CD4-positive, alpha-beta T cell (primary cell): ENCODE measurements at places on chromosomes 2 and 18.

GRCh38 chr2:2568411-2568810 is 237.3 kb upstream of the MYT1L start:
- DNase-seq, result no peak

DNA sequence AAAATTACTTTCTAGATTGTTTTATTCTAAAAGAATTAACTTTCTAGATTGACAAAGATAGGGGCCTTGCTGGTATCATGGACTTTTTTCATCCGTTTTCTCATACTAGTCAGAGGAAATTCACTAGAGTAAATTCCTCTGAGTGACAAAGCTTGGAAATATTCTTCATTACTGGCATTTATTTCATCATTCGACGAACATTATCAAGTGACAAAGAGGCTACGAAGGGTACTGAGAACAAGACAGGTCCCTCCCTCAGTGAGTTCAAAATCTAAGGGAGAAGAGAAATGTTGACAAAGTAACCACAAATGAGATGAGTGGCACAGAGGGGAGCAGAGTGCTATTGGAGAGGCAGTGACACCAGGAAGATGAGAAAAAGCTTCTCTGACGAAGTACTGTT is 4.3 kb downstream of the EPG5 start:
- peak; percentile 28 for DNase-seq

- no peak for DNase-seq
Observed at GRCh38 chr2:16566701-16567100, 98.9 kb downstream of the CYRIA start.

GRCh38 chr2:175766880-175767279 is 235.2 kb downstream of the LNPK start:
- no peak for DNase-seq

- DNase-seq, result peak; percentile 40
Observed at GRCh38 chr18:12658426-12659138, 675 bp upstream of the SPIRE1 start.

GRCh38 chr2:215751200-215751910 is 262.0 kb downstream of the MREG start:
- DNase-seq, result no peak

DNA sequence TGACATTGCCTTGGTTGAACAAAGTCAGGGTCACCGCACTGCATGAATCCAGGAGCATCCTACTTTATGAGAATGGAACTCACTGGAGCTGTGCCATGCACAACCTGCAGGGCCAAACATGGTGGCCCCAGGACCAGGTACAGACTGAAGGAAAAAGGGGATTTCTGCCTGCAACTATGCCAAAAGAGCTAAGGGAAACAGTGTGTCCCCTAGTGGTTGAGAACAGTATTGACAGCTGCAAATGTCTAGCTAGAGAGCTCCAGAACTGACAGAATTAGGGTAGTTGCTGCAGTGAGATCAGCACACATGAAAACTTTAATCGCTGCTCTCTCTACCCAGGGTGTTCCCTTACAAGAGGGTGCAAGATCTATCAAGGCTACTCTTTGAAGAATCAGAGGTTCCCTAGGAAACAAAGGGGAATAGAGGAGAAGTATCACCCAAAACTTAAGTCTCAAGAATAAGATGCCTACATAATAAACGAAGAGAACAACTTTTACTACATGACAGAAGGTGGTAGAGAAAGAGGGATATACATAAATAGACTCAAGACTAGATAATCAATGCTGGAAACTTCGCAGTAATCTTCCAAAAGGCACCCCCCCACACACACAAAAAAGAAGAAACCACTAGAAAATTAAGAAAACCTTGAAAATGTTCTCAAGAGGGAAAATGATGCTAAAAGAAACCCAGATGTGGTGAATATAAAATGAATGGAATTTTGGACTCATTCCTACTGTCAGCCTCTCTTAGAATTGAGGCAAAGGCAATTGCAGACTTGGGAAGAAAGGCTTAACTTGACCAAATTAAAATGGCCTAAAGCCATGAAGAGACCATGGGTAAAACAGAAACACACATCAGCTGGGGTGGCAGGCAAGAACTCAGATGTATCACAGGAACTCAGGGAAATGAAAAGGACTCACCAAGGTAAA is 43.6 kb upstream of the IHH start:
- no peak for DNase-seq

GRCh38 chr2:73283545-73284295 is 558 bp downstream of the FBXO41 start:
- DNase-seq, result no peak

GRCh38 chr2:136582628-136583205 is 182.6 kb upstream of the THSD7B start:
- DNase-seq, result no peak

DNA sequence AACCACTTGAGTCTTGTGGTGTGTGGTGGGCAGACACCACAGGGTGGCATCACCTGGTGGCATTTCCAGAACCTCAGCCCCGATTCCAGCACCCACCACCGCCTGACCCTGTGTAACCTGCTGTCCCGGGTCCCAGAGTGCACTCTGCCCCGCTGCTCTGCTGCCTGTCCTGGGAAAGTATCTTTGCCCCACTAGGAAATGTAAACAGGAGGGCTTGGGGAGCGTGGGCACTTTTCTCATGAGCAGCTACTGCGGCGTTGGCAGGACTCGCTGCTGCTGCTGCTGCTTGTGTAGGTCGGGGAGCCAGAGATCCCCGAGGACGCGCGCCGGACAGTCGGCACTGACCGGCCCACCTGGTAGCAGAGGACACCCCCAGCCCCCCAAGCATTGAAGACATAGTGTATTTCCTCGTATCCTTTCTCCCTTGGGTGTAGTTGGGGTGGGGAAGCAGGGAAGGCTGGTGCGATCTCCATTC is 13.4 kb downstream of the DTYMK start:
- no peak for DNase-seq
